ENCODE measurements at places on chromosomes 13 and 19. TPM values are rescaled to one million over a fixed set of nuclear protein-coding genes. Genes with fewer than 3 reads are reported as not detected.

DNA sequence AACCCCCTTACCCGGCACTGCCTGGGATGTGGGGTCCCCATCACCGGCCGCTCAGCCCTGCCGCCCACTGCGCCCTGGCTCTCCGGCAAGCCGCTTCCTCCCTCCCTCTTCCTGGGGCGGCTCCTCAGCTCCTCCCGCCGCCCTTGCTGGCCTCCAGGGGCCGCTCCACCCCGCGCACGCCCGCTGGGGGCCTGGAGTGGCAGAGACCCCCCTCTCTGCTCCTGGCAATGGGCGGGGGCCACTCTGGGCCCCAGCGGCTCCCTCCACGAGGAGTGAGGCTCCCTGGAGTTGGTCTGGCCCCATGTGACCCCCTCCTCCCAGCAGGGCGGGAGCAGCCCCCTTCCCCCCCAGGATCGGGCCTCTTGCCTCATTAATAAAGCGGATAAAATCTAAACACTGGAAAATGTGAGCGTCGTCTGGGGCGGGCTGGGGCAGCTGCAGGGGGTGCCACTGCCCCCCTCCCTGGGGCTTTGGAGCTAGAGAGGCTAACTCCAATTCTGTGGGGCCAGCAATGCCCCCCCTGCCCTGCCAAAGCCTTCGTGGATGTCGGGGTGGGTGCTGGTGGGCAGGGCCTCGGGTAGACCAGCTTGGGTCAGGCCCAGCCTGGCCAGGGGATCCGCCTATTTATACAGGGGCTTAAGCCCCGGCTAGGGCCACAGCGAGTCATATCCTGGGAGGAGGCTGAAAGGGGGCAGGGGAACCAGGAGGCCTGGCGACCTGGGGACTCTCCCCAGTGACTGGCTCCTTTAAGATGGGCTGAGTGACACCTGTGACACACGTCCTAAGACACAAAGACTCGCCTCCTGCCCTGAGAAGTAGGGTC, at the start of gene PTGER1:
Gene PTGER1 (minus strand): TSS at position 104 of the 823 bp plus-strand sequence. CDS start 1,034 bp downstream, outside the sequence.
- DNase-seq: no peak

DNA sequence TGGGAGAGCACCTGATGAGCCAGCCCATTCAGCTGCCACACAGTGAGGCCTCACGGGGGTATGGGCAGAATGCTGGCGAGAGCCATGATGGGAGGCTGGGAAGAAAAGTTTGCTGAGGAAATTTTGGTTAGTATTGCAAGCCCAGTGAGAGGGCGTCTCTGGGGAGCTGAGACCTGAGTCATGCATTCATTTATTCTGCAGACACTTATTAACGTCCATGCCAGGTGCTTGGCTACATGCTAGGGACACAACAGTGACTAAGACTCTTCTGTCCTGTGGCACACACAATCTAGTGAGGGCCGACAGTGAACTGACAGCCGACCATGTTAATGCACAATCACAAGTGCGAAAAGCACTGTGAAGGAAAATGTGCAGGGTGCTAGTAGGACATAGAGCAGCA, 27.2 kb downstream of the WDR62 start:
- no peak for DNase-seq

- no peak for DNase-seq
These were observed 19.5 kb upstream of the ALOX5AP start for GRCh38 chr13:30715837-30716236.

GRCh38 chr13:28618230-28618994, 40.5 kb upstream of the POMP start:
- no peak for DNase-seq

DNA sequence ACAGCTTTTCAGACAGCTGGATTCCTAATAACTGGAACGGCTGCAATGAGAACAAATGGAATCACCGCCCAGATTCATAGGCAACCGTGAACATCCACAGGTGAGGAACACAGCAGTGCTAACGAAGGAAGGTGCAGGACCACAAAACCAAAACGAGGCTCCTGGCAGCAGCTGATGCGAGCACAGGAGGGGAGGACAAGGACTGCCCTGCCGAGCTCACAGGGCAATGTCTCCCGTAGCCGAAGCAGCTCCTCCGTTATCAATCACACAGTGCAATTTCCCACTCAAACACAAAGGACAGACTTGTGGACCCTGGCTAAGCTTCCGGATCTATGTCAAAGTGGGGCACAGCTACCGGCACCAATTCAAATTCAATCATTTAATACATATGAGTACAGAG, 70.6 kb downstream of the STK24 start:
- DNase-seq: no peak

RNF225 gene
- 1.0 TPM for total RNA-seq

HIF3A gene
- 46.1 TPM for total RNA-seq
